Bladder microvascular endothelial cell (primary cell): ENCODE measurements at places on chromosomes 16 and 17. TPM values are rescaled to one million over a fixed set of nuclear protein-coding genes. Genes with fewer than 3 reads are reported as not detected.

CDRT15 gene
- total RNA-seq = not detected in 2 replicates

PLXDC1 gene
- 0.06 and 0.16 TPM in 2 replicates for total RNA-seq

RANBP10 gene
- total RNA-seq = 4.2 and 11.8 TPM in 2 replicates

TBC1D3E gene
- total RNA-seq = not detected in 2 replicates

HBA1 gene
- total RNA-seq = not detected in 2 replicates

ZNF778 gene
- total RNA-seq = 5.7 and 18.1 TPM in 2 replicates

BAHCC1 gene
- 4.7 and 16.0 TPM in 2 replicates for total RNA-seq

HOXB7 gene
- 6.9 and 14.6 TPM in 2 replicates for total RNA-seq

USP36 gene
- 10.8 and 31.9 TPM in 2 replicates for total RNA-seq

CLDN7 gene
- 0.82 and 8.1 TPM in 2 replicates for total RNA-seq

KRT40 gene
- total RNA-seq = not detected in 2 replicates

OR1D2 gene
- total RNA-seq = not detected in 2 replicates

TP53TG3 gene
- total RNA-seq = not detected in 2 replicates

RNFT1 gene
- 10.8 and 14.9 TPM in 2 replicates for total RNA-seq

RAB37 gene
- 0.25 and 0.65 TPM in 2 replicates for total RNA-seq

FBXO39 gene
- total RNA-seq = under 0.01 and 7.1 TPM in 2 replicates

SLC5A10 gene
- total RNA-seq = under 0.01 TPM in 1 of 2 replicates, not detected in the other

PPP1R27 gene
- total RNA-seq = not detected in 2 replicates

BCO1 gene
- total RNA-seq = not detected in 2 replicates

TMIGD1 gene
- total RNA-seq = not detected in 2 replicates

HBA2 gene
- 0.32 TPM in 1 of 2 replicates, not detected in the other for total RNA-seq

CLEC16A gene
- total RNA-seq = 11.7 and 38.6 TPM in 2 replicates

CAMKK1 gene
- 2.1 TPM in 2 replicates for total RNA-seq

KIF18B gene
- total RNA-seq = 2.8 and 3.9 TPM in 2 replicates

RND2 gene
- total RNA-seq = 0.16 and 0.19 TPM in 2 replicates

PRRT2 gene
- total RNA-seq = 0.25 TPM in 1 of 2 replicates, not detected in the other

CSNK1D gene
- total RNA-seq = 40.8 and 76.5 TPM in 2 replicates

HOXB2 gene
- total RNA-seq = 1.6 and 5.2 TPM in 2 replicates

FAM171A2 gene
- 3.5 and 3.6 TPM in 2 replicates for total RNA-seq

ALOXE3 gene
- not detected in 2 replicates for total RNA-seq

PIRT gene
- not detected in 2 replicates for total RNA-seq
